Fibroblast of skin of right quadriceps (primary cell): ENCODE measurements at places on chromosomes 16 and 17.
A peak's percentile ranks its signal among the peaks of the same experiment; 100 is the strongest.

GRCh38 chr17:80113033-80113484 lies 11.7 kb downstream of the GAA start:
- DNase-seq = no peak

DNA sequence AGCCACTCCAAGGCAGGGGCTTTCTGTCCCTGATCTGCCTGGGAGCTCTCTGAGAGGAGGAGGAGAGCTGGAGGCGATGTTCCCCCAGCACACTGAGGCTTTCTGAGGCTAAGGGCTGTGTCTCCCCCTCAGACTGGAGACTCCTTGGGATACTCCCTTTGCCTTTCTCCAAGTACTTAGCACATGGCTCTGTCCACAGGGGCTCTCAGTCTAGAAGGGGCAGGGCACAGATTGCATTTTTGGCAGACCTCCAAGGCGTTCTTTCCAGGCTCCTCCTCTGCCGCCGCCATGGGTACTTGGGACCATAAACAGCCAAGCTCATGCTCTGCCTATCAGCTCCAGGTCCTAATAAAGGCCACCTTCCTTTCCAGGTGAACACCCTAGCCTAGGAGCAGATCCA lies 1.8 kb upstream of the GIP start:
- peak; percentile 40 for DNase-seq

- no peak for DNase-seq
These were observed 8.2 kb downstream of the CORO6 start for GRCh38 chr17:29614349-29615047.

GRCh38 chr17:5592382-5592781 lies 8.1 kb upstream of the NLRP1 start:
- DNase-seq = peak; percentile 44

- DNase-seq = no peak
These were observed 270.8 kb upstream of the CDH5 start for GRCh38 chr16:66095676-66096075.

- DNase-seq = no peak
These were observed 54.8 kb downstream of the NDEL1 start for GRCh38 chr17:8490256-8491023.
